ENCODE measurements at places on chromosomes 6 and 20.
A peak's percentile ranks its signal among the peaks of the same experiment; 100 is the strongest.

- DNase-seq: no peak
Measured at GRCh38 chr6:23218751-23219150, 649.4 kb downstream of the HDGFL1 start.

GRCh38 chr6:125953502-125953875, 3.1 kb upstream of the HINT3 start:
- no peak for DNase-seq

- DNase-seq: peak; percentile 59
Measured at GRCh38 chr6:78947529-78947928, 80.2 kb downstream of the IRAK1BP1 start.

GRCh38 chr6:21003780-21004541, 469.7 kb downstream of the CDKAL1 start:
- peak; percentile 81 for DNase-seq

- DNase-seq: no peak
Measured at GRCh38 chr6:110042670-110043296, 64.7 kb downstream of the GPR6 start.

DNA sequence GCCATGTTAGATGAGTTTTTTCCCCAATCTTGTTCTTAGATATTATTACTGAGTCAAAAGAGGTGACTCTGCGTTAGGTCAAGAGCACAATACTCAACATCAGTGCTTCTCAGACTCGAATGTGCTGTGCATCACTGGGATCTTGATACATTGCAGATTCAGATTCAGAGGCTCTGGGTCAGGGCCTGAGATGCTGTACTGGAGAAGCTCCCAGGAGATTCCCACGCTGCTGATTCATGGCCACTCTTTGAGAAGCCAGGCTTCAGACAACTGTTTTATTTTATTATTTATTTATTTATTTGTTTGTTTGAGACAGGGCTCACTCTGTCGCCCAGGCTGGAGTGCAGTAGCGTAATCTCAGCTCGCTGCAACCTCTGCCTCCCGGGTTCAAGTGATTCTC, 41.4 kb upstream of the ARID1B start:
- peak; percentile 8 for DNase-seq

GRCh38 chr6:124669713-124670480, 292.3 kb upstream of the RNF217 start:
- peak; percentile 21 for DNase-seq

- no peak for DNase-seq
Measured at GRCh38 chr6:113676968-113677367, 180.2 kb upstream of the MARCKS start.

DNA sequence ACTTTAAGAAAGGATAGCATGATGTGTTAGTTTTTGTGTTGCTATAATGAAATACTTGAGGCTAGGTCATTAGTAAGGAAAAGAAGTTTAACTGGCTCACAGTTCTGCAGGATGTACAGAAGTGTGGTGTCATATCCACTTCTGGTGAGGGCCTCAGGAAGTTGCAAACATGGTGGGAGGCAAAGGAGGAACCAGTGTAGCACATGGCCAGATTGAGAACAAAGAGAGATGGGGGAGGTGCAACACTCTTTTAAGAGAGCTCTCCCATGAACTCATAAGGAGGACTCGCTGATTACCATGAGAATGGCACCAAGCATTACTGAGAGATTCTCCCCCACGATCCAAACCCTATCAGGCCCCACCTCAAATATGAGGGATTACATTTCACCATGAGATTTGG, 265.4 kb downstream of the RIMS1 start:
- DNase-seq: no peak

- no peak for DNase-seq
Measured at GRCh38 chr20:15895560-15896084, 677.6 kb downstream of the KIF16B start.

DNA sequence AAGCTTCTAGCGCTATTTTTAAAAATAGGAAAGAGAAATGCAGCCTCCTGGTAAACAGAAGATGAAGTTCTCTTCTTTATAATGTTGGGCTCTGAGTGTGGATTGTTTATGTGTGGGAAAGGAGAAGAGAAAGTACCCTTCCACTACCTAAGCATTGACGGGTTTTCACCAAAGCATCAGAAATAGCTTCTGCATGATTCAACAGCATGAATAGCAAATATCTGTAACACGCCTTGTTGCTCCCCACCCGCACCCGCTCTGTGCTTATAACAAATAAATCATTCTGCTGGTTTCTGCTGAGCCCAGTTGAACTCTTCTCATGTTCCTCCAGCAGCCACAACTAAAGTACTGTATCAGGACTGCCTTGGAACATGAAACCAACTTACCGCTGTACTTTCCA, 20.7 kb downstream of the TXLNB start:
- DNase-seq: peak; percentile 52

GRCh38 chr6:83758533-83758932, 49.6 kb upstream of the SNAP91 start:
- no peak for DNase-seq

DNA sequence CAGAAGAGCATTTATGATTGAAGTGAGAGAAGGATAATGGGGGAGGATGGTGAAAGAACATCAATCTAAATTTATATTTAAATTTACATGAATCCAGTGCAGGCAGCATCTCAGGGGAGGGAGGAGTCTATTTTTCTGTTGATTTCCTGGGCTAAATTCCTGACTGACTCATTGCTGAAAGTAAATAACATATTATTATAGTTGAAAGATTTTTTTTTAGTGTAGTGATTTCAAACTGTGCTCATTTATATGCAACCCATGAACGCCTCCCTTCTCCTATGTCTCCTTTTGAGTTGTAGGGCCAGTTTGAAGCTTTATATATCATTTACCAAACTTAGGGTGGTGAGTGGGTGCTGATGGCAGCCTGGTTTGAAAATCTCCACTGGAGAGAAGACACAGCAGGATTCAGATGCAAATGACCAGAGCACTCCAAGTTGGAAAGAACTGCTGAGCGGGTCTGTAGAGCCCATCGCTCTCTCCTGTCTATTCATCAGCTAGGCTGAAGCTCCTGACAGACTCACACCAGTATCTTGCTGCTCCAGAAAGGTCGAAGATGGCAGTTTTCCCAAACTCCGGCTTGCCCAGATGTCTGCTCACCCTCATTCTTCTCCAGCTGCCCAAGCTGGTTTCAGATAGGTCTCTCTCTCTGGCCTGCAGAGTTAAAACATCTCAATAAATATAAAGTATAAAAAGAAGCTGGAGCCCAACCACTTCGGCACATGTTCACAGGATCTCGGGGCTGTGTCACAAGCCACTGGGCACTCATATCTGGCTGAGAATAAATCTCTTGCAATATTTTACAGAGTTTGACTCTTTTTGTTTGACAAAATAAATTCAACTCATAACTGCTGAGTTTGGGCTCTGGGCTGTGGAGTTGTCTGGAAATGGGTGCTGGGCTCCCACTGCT, 18.3 kb downstream of the BTN2A1 start:
- peak; percentile 16 for DNase-seq

DNA sequence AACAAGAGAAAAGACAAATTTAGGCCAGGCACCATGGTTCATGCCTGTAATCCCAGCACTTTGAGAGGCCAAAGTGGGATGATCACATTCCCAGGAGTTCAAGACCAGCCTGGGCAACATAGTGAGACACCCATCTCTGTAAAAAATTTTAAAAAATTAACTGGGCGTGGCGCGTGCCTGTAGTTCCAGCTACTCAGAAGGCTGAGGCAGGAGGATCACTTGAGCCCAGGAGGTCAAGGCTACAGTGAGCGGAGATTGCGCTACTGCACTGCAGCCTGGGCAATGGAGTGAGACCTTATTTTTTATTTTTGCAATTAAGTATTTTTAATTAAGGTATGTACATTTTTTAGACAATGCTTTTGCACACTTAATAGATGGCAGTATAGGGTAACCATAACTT, 3.3 kb downstream of the MTHFD1L start:
- DNase-seq: no peak

DNA sequence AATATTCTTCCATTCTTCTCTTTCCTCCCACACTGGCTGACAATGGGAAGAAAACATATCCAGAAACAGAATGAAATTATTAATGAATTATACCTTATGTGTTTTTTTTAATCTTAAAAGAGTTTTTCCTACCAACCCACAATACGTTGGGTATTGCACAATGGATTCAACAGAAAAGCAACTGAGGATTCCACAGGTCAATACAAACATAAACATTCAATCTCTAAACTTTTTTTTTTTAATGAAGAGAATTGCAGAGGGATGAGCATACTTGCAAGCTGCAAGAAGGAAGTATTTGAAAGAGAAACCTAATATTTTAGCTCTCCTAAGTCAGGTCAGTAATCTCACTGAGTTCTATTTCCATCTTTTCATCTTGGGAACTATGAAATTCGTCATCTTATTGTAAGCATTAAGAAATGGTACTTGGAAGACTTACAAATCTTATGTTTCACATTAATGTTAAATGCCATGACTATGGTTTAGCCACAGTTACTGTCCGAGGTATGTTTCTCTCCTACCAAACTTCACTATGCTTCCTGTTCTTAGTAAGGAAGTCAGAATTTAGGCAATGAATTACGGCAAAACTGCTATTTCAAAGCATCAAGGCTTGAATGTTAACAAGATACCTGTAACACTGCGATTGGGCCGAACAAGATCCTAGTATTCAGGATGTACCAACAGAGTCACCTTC, 100.8 kb downstream of the HIVEP2 start:
- peak; percentile 60 for DNase-seq

GRCh38 chr6:37481711-37482605, 17.7 kb downstream of the CCDC167 start:
- no peak for DNase-seq

DNA sequence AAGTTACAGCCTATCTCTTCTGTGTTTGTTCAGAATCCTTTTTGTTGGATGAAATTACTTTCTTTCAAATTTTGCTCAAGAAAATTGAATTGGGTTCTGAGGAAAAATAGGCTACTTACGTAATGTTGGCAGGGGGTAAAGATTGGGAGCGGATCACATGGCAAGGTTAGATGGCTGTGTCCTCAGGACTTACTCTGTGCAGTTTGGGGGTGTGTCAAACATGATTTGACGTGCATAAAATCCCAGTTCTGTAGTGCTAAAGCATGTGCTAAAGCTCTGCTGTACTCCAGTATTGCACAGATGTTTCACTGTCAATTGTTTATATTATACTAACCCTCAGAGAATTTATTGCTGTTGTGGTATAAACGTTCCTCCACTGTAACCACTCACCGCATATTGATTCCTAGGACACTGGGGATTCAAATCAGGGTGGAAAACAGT, 2.6 kb downstream of the NT5E start:
- peak; percentile 92 for DNase-seq

Data from choroid plexus epithelial cell (primary cell).